ENCODE measurements at places on chromosomes 4 and X. TPM values are rescaled to one million over a fixed set of nuclear protein-coding genes. Genes with fewer than 3 reads are reported as not detected.

ANKRD37 gene
- 13.4 TPM for total RNA-seq

HNRNPH2 gene
- total RNA-seq: 39.7 TPM

C4orf36 gene
- total RNA-seq: not detected

PPARGC1A gene
- 2.3 TPM for total RNA-seq

UGDH gene
- total RNA-seq: 85.0 TPM

All from pericardium fibroblast (primary cell).